ENCODE measurements at places on chromosomes 7 and 10.

GRCh38 chr7:50450590-50451032, 461 bp upstream of the FIGNL1 start:
- no peak for DNase-seq

DNA sequence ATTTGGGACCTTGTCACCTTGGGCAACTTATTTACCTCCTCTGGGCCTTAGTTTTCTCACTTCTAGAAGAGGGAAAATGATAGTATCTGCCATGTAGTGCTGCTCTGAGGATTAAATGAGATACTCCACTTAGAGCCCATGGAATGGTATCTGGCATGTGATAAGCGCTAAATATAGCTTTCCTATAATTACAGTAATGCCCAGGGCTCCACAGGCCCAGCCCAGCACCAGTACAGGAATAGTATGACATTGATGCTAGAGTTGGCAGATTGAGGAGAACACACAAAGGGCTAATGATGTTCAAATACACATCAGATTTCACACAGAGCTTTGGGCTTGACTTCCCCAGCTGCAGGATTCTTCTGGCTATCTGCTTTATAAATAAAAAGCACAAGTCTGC, 34.9 kb downstream of the FAS start:
- no peak for DNase-seq

DNA sequence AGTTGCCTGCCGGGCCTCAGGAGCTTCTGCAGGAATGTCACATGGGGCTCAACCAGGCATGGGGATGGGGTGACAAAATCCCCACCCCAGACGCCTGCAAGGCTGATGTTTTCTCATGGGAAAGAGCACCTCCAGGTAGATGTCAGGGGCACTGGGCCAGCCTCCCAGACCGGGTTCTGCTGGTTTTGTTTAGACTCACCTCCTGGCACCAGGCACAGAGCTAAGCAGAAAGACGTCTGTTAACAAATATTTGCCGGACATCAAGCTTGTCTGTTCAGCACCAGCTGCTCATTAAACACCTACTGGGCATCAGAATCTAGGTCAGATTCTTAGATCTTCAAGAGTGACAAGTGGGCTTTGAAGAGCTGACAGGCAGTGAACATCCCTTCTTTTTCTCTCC, 34.9 kb upstream of the TCERG1L start:
- DNase-seq, result no peak

- DNase-seq, result no peak
These were observed 48.3 kb downstream of the MICALL2 start for GRCh38 chr7:1410992-1411391.
